ENCODE measurements at places on chromosomes 2 and 18.

DNA sequence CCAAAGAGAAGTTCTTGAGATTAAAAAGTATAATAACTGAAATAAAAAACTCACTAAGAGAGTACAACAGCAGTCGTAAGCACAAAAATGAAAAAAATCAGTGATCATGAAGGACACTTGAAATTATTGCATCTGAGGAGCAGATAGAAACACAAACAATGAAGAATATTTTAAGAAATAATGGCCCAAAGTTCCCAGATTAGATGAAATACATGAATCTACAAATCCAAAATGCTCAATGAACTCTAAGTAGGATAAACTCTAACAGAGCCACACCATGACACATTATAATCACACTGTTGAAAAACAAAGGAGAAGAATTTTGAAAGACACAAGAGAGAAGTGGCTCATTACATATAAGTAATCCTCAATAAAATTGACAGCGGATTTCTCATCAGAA lies 31.9 kb upstream of the EMILIN2 start:
- no peak for DNase-seq

DNA sequence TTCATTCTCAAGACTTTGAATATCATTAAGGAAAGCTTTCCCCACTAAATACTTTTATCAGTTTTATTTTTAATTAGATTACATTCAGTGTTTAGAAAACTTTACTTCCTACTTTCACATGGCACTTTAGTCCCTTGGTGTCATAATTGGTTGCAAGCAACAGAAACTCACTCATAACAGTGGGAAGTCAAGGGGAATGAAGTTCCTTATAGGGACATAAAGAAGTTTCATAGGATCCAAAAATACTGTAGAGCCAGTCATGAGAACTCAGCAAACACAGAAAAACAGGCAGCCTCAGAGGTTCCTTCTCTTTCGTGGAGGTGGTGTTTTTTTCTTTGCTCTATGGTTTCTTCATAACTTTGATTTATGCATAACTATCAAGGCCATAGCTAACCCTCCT lies 809.0 kb downstream of the BCL11A start:
- no peak for DNase-seq

DNA sequence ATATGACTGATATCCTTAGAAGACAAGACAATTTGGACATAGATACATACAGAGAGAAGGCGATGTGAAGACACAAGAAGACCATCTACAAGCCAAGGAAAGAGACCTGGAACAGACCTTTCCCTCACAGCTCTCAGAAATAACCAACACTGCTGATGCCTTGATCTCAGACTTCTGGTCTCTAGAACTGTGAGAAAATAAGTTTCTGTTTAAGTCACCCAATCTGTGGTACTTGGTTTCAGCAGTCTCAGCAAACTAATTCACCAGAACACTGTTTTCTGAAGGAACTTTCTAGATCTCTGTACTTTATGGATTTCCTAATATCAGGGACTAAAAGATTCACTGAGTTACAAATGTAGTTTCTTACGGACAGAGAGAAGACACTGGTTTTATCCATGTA lies 58.8 kb downstream of the NAB1 start:
- DNase-seq = no peak

- DNase-seq = no peak
Observed at GRCh38 chr2:200599206-200599605, 13.4 kb downstream of the AOX1 start.

DNA sequence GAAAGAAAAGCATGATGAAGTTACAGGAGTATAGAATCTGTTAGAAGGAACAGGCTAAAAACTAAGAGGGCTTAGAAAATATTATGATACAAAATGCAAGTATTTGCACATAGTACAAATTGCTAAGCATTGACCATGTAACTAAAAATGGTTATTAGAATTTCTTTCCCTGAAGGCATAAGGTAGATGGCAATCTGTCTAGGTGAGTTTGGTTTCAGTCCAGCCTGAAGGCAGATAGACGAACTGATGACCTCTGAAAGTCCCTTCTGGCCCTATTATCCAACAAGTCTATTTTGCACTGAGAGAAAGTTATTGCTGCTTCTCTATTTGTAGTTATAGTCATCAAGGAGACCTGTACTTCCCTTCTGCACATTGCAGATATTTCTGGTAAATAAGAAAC lies 663.5 kb downstream of the LRP1B start:
- no peak for DNase-seq

DNA sequence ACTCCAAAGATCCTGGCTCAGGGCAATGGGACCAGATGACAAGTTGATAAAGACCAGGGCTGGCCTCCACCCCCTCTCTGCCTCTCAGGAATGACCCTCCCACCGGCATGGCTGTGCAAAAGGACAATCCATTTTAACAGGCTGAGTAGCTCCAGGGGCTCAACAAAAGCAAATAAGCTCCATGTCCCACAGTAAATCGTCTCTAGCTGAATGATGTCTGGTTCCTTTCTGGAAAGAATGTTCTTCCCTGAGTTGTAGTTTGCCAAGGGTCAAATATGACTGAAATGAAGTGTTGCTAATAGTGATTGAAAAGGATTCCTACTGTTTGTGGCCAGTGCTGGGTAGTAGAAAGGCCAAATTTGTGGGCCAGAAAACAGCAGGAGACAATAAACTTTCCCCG lies 434.4 kb upstream of the ETAA1 start:
- no peak for DNase-seq

DNA sequence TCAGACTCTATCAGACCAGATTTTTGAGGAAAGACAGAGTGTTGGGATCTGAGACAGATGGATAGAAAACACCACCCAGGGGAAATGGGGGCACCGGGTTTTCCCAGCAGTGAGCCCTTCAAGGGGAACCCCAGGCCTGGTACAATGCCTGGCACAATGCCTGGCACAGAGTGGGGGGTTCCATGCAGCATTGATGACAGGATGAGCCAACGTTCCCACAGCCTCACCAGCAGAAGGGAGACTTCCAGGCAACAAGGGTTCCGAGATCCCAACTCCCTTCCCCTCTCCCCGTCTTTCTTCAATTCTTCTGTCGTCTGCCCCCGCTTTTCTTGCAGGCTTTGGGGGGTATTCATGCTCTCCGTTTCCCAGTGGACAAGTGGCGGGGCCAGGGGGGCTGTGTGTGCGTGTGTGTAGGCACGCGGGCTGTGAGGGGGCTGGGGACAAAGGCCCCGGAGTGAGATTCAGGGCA lies 132.1 kb upstream of the HAAO start:
- peak; percentile 94 for DNase-seq

GRCh38 chr18:48992791-48993555 lies 42.2 kb upstream of the SMAD7 start:
- DNase-seq = no peak

DNA sequence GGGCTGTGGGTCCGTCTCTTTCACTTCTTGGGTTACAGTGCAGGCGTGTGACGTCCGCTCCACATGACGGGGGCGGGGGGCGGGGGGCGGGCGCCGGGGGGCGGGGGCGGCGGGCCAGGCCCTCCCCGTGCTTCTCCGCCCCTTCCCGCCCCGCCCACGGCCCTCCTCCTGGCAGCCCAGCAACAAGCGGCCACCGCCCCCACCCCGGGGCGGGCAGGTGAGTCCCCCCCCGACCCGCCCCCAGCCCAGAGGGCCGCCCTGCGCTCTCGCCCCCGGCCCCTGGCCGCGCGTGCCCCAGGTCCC lies 3.6 kb downstream of the ZNF516 start:
- no peak for DNase-seq

- no peak for DNase-seq
Observed at GRCh38 chr2:201972621-201973255, 60.9 kb upstream of the FZD7 start.

DNA sequence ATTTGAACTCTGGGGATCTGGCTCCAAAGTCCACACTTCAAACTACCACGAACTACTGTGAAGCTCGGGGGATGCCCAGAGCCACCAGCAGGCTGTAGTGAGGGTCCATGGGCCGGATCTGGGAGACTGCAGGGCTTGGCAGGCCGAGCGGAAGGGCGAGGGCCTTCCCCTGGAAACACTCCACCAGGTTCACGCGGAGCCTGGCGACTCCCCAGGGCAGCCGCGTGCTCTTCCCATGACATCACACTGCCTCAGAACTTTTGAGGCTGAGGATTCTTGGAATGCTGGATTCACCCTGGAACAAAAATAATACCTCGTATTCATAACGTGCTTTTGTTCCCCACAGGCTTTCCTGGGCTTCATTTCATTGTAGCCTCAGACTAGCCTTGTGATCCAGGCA lies 201.0 kb downstream of the SMAD7 start:
- DNase-seq = no peak

DNA sequence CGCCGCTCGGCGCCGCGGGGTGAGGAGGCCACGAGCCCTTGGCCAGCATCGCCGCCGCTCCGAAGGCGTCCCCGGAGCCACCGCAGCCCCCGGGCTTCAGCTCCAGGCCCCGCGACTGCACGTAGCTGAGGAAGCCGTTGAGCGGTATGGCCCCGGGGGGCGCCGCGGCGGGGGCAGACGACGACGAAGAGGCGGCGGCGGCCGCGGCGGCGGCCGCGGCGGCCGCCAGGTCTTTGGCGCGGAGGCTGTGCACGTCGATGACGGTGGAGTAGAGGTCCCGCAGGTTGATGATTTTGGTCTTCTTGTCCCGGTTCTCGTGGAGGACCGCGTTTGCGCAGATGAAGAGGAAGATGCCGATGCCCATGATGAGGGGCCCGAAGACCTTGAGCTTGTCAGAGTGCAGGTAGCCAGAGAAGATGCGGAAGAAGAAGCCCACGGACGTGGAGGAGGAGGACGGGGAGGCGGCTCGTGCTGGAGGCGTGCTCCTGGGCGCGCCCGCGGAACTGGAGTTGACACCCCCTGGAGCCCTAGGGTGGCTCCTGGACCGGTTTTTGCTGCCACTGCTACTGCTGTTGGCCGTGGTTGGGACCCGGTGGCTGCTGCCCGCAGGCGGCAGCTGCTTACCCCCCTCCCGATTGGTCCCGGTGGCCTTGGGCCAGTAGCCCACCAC lies 4.0 kb downstream of the TMEM200C start:
- no peak for DNase-seq

DNA sequence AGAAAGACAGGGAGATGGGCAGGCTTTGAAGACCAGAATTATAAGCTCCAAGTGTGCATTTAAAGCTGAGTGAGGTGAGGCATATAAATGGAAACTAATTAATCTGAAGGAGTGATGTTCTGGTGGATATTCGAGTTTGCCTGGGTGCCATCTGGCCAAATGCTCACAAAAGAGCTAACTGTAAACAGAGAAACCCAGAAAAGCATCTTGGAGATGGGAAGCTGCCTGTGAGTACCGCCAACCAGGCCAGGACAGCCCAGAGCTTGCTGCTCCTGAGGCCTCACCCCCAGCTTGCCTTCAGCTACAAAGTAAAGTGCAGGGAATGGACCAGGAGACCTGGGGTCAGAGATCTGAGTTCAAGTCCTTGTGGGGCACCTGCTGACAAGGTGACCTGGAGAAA lies 446.1 kb upstream of the MYT1L start:
- DNase-seq = no peak

- DNase-seq = no peak
Observed at GRCh38 chr18:67661555-67661954, 145.0 kb upstream of the DSEL start.

DNA sequence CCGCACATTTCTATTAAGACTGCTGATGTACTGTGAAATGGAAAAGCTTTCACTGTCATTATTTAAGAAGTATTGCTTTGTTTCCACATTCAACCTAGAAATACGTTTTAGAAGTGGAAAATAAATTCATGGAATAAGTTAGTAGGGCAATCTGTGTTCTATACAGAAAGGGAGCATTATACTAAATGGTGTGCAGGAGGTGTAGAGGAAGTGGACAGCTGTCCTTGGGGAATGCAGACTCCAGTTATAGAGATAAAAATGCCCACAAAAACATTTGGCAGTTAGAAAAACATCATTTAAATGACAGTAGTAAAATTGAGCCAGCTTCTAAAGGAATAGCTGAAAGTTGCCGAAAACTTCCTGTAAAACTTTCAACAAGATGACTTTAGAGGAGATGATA lies 46.8 kb downstream of the PIK3C3 start:
- no peak for DNase-seq

- DNase-seq = no peak
Observed at GRCh38 chr2:18047896-18048657, 169.6 kb downstream of the KCNS3 start.

DNA sequence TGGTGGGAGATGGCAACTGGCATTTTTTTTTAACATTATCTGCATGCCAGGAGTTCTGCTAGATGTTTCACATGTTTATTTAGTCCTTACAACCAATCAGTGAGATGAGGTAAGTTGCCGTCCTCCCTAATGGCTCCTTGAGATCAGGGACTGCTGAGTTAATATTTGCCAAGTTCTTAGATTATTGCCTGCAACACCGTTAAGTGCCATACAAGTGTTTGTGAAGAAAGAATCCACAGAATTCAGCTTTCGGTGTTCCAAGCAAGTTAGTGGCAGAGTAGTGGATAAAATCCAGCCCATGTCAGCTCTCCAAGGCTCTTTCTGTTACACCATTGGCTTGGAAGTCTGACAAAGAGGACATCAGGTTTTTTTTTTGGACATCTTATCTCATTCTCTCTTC lies 95.9 kb downstream of the C1QL2 start:
- no peak for DNase-seq

- DNase-seq = no peak
Observed at GRCh38 chr18:58226429-58226828, 182.4 kb downstream of the NEDD4L start.

DNA sequence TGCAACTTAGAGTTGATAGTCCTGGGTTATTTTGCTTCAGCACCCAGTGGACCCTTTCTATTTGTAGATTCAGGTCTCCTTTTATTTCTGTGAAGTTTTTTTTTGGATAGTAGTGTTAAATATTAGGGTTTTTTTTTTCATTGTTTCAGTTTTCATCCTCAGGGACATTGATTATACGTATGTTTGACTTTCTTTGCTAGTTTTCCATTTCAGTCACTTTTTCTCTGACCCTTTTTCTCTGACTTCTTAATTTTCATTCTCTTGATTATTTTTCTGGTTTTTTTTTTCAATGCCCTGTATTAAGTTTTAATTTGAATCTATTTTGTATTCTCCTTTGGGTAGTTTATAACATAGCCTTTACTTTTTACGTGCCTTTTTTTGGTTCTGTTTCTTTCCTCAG lies 79.4 kb downstream of the AGPS start:
- DNase-seq = no peak

DNA sequence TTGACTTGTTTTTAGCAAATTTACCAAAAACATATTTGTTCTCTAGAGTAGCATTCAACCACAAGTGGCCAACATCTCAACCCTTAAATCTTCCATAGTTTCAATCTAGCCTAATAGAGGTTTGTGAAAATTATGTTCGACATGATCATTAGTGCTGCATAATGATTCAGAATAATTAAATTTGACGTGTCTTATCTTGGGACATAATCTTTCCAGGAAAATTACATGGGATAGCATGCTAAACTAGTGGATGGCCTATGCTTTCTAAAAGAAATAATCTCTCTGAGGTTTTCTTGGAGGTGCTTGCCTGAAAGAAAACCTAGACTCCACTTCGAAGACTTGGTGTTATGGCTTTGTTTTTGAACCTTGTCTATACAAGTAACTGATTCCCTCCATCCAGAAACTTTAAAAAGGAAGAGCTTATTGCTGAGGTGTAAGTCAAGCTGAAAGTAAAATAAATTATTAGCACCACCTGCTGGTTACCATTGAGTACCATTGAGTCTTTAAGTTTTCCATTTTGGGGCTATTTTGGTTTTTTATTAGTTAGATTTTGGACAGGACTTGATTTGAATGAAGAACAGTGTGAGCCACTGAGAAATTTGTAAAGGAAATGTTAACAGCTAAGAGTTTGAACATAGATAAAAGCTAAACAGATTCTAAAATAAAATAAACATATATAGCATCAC lies 32.7 kb downstream of the COX7A2L start:
- no peak for DNase-seq

Measured in skeletal muscle cell (primary cell).